ENCODE measurements at places on chromosomes 7 and 10.

- peak; percentile 92 for DNase-seq
Observed at GRCh38 chr10:103663802-103664201, 170.3 kb downstream of the NEURL1 start.

DNA sequence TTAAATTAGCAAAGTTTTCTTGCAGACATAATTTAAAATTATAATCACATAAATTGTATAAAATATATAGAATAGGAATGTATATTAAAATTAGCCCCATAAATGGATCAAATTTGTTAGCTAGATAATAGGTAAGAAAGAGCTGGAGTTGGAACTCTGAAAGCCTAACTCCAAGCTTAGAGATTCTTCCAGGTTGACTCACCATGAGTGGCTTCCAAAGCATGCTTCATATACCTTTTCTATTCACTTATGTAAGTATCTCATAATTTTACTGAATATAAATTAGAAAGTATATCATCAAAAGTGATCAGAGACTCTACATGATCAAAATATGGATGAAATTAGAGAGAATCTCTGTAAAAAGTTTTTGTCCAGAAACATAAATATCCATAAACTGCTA lies 320.7 kb upstream of the MAGI2 start:
- DNase-seq, result no peak

GRCh38 chr10:71773221-71773971 lies at the start of gene VSIR:
Gene VSIR, minus strand, starts transcription at chr10:71773520. Its CDS starts 81 bp downstream, at chr10:71773439.
- peak; percentile 65 for DNase-seq

- DNase-seq, result no peak
Observed at GRCh38 chr10:97274828-97275227, 17.6 kb downstream of the ARHGAP19 start.

DNA sequence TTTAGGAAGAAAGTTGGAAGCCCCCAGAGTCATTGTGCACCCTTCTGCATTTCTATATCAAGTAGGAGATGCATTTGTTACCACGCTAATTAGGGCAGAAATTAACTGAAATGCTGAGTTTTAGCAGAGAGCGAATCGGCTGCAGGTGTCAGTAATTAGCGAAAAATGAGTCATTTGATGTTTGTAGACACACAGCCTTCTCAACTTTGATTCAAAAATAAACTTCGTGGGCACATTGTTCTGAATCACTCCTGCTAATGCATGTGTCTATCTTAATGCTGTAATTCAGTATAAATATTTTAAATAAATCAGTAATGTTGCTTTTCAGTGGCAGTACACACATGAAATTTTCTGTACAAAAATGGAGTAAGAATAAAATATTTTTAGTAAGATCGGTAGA lies 109.5 kb upstream of the CARD11 start:
- DNase-seq, result no peak

GRCh38 chr10:130938051-130938450 lies 373.5 kb downstream of the TCERG1L start:
- no peak for DNase-seq

DNA sequence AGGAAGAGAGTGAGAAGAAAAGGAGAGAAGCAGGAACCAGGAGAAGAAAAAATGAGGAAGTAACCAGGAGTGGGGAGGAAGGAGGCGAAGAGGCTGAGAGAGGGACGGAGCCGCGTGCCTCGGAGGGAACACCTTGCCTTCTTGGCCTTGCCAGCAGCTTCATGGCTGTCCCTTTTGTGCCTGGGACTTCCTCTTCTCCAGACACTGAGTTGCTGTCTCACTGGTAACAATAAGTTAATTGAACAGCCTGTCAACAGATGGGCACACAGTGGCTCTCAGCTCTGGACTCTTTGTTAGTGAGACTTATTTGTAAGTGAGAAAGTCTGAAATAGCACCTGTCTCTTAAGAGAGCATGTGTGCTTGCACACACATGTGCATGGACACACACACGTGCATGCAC lies 83.2 kb downstream of the GATA3 start:
- no peak for DNase-seq

- no peak for DNase-seq
Observed at GRCh38 chr7:38220452-38220851, 42.4 kb downstream of the STARD3NL start.

GRCh38 chr10:33967606-33968120 lies 633.2 kb upstream of the NRP1 start:
- no peak for DNase-seq

GRCh38 chr10:71006506-71006905 lies 118.1 kb upstream of the PCBD1 start:
- no peak for DNase-seq

GRCh38 chr10:14131261-14131960 lies 199.3 kb downstream of the FRMD4A start:
- DNase-seq, result no peak

DNA sequence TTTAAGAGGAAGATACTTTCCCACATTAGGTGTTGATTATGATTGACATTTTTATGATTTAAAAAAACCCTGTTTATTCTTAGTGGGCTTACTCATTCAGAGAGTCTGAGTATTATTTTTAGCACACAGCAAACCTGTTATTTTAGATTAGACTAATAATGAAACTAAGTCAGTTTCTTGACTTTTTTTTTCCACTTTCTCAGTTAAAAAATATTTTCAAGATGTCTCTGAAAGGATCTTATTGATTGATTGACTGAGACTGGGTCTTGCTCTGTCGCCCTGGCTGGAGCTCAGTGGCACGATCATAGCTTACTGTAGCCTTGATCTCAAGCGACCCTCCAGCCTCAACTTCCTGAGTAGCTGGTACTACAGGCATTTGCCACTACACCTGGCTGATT lies 20.4 kb upstream of the INPP5F start:
- DNase-seq, result no peak

GRCh38 chr7:79282070-79282694 lies 171.3 kb downstream of the MAGI2 start:
- DNase-seq, result peak; percentile 87

DNA sequence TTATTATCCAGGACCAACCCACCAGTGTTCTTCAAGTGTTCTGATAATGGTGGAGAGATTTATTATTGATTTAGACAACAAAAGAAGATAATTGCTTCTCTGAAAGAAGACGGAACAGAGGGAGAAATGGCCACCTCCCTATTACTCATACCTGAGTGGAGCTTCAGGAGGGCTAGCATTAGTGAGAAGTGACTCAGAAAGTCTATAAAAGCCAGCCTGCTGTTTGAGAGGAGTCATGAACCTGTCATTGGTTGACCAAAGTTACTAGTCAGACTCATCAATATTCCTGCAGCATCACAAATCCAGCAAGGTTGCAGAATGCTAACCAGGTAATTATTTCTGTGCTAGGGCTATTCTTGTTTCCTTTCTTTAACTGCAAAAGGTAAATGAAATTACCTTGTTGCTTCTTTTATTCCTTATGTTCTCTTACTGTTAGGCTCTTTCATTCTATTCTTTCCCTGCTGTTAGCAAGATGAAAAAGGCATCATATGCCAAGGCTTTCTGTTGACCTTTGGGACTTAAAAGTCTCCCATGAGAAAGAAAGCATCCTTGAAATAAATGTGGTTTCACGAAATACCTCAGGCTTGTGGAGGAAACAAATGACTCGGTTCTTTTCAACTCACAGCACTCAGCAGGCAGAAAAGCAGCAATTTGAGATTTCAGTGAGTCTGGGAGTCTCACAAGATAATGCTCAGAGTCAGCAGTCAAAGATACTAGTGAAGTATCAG lies 256.4 kb upstream of the PHYHIPL start:
- no peak for DNase-seq

GRCh38 chr7:117605712-117606111 lies 125.9 kb downstream of the CFTR start:
- DNase-seq, result no peak

DNA sequence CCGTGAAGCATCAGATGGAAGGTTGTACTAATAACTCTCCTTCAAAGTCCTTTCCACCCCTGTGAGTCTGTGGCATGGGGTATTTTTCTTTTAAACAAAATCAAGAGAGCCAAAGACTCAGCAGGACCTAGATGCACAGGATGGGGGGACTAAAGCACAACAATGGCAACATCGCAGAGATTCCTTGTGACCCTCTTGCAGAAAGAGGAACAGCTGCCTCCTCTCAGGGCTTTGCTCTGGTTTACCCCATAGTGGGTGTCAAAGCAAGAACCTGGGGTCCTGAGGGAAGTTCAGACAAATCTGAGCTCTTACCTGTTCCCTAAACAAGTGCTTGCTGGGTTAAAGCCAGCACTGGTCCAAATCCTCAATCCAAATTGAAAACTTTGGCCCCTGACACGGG lies 39.2 kb downstream of the FGF8 start:
- no peak for DNase-seq

GRCh38 chr7:28539289-28539981 lies 127.1 kb downstream of the CREB5 start:
- no peak for DNase-seq

DNA sequence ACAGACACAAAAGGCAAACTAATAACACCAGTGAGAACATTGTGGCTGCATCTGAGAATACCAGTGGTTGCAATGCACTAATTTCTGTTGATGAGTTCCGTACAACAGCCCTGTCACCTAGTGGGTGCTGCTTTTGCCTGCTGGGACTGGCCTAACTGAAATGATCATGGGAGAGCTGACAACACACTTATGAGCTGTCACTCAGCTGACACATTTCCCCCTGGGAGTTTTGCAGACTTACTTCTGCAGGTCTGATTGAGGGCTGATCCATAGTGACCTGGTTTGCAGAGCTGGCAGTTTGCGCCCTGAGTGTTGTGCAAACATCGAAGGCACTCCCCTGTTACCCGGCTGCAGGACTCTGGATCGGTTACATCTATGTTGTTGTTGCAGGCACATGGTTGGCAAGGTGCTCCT lies 60.6 kb upstream of the LAMB1 start:
- no peak for DNase-seq

DNA sequence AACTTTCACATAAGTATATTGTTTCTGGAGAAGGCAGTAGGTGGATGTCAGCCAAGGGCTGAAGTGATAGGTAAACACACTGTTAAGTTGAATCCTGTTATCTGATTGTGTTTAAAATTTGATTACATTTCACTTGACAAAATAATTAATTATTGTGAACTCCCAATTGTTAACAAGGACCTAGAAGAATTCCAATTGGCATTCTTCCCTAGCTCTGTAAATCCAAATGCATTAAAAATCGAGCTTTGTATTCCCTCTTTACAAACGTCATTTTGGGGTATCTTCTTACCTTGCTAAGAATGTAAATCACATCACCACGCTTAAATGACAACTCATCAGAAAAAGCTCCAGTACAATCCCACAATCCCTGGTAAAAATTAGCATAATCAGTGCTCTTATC lies 179.9 kb downstream of the SKAP2 start:
- DNase-seq, result no peak

- peak; percentile 48 for DNase-seq
Observed at GRCh38 chr7:101814081-101814990, 3.1 kb upstream of the CUX1 start.

- no peak for DNase-seq
Observed at GRCh38 chr7:67590649-67591048, 594.0 kb downstream of the TYW1 start.

GRCh38 chr7:117385363-117386109 lies 41.8 kb downstream of the ASZ1 start:
- peak; percentile 64 for DNase-seq

- no peak for DNase-seq
Observed at GRCh38 chr10:88158526-88159122, 295.2 kb downstream of the PTEN start.

DNA sequence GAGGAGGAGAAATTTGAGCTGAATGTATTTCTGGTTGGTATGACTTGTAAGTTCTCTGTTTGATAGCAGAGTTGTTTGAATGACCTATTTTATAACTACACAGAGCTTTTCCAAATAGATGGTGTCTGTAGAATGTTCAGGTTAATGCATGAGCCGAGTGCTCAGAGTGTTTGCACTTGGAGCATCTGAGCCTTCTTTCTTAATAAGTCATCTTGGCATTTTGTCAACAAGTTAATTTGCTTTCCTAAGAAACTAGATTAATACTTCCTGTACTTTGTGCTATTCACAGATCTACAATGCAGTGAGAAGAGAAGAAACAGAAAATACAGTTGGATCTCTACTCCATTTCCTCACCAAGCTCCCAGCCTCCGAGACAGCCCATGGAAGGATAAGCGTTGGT lies 138.2 kb downstream of the PLCE1 start:
- DNase-seq, result no peak

DNA sequence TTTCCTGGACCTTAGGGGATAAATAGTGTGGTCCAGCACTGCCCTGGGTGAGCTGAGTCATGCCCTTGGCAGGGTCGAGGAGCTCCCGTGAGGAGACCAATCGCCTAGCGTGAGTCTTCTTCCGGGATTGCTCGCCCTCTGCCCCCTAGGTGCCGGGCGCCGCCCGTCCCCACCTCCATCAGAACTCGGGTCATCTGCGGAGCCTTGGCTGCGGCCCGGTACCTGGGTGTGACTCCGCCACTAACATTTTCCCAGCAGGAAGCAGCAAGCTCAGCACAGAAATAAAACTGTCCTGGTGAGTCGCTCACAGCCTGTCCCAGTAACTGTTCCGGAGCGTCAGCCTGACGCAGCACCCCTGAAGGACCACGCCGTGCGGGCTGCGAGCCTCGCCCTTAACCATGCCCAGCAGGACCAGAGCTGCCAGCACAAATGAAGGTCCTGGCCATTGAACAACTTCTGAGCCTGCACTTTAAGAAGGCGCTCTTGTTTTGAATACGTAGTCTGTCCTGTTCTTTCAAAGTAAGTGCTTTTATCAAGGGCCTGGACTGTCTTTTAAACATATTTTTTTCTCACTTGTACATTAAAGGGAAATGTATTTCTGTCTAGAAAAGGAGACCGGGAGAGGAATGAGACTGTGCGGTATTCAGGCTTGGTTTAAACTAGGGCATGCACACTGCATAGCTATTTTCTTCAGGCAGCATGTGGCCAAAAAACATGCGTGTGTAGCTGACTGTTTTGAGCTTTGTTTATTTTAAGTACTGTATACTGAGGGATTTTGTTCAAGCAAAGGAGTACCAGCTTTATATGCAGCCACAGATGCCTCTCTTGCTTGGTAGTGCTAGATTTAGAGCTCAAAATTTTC lies 136.7 kb downstream of the HECW1 start:
- no peak for DNase-seq

GRCh38 chr7:63067897-63068585 lies 930.6 kb upstream of the ZNF722 start:
- peak; percentile 3 for DNase-seq

GRCh38 chr10:78575400-78575799 lies 493.4 kb upstream of the ZMIZ1 start:
- no peak for DNase-seq

DNA sequence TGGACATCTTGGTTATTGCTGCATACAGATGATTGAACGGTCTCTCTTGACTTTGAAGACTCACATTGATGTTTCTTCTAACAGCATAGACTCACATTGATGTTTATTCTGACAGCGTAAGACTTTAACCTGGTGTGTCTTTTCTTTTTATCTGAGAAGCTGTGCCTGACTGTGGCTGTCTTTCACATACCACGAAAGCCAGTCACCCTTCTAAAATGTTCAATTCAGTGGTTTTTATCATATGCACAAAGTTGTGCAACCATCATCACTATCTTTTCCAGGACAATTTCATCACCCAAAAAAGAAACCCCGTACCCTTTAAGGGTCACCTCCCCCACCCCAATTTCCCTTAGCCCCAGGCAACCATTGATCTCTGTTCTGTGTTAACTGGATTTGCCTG lies 24.7 kb downstream of the CELF2 start:
- no peak for DNase-seq

- DNase-seq, result peak; percentile 61
Observed at GRCh38 chr7:13282377-13282980, 595.0 kb downstream of the ARL4A start.

- no peak for DNase-seq
Observed at GRCh38 chr10:77011874-77012811, 625.5 kb downstream of the KCNMA1 start.

GRCh38 chr10:110035070-110035921 lies 27.5 kb downstream of the ADD3 start:
- DNase-seq, result no peak

Measured in pons (tissue), 1 donor.